ENCODE measurements at places on chromosomes 7 and 10.

GRCh38 chr10:13788711-13789447 lies 202.1 kb downstream of the PRPF18 start:
- DNase-seq: no peak

DNA sequence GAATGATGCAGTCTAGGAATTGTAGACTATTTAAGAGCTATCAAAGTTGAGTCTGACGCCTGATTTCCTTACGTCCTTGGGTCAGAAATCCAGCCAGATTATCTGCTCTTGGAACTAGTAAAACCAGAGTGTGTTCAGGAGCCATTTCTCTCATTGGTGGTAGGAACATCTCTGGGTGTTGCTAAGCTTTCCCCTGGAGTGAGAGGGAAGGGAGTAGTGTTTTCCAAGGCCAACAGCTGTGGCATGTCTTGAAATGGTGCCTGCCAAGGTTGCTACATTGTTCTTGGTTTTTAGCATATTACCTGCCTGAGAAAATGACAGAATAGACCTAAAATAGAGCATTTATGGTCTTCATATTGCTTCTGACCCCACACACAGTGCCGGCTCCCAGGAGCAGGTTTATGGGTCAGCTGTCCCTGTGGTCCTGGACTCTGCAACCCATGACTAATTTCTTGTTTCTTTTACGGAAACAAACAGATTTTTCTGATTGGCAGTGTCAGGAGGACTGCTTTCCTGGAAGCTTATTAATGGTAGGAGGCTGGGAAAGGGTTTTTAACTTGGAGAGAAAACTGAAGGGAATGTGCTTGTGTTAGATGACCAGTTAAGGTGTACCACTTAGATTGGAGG lies 17.5 kb downstream of the GBF1 start:
- DNase-seq: no peak

DNA sequence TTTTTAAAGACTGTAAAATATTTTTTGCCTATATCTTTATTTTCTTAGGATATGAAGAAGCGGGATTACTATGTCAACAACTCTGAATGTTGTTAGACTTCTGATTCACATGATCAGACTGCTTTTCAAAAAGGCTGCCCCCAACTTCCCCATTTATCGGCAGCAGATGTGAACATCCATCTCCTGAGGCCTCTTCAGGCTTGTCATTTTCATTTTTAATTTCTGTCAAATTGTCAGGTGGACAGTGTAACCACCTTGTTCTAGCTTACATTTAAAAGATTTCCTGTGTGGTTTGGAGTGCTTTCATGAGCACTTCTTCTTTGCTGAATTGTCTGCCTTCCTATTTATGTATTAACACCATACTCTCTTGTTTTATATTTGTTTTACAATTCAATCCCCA lies 78.8 kb upstream of the GSDME start:
- DNase-seq: peak; percentile 65

DNA sequence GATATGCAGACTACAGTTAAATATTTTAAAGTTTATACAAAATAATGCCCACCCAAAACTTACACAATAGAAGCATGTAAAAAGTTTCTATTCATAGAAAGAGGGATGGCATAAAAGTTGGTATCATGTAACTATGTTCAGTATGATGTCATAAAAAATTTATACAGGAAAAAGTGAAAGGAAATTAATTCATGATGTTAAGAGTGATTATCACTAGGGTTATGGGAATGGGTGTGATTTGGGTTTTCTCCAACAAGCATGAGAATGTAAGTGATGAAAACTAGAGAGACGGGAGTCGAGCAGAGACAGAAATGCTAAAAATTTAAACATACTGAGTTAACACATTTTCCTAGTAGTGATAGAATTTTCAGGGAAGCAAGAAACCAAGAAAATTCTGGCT lies 52.7 kb downstream of the GDI2 start:
- no peak for DNase-seq

- DNase-seq: no peak
Observed at GRCh38 chr7:2829040-2829439, 15.1 kb downstream of the GNA12 start.

GRCh38 chr7:35555934-35556333 lies 139.0 kb downstream of the HERPUD2 start:
- no peak for DNase-seq

GRCh38 chr10:117801691-117802090 lies 245.1 kb downstream of the RAB11FIP2 start:
- no peak for DNase-seq

DNA sequence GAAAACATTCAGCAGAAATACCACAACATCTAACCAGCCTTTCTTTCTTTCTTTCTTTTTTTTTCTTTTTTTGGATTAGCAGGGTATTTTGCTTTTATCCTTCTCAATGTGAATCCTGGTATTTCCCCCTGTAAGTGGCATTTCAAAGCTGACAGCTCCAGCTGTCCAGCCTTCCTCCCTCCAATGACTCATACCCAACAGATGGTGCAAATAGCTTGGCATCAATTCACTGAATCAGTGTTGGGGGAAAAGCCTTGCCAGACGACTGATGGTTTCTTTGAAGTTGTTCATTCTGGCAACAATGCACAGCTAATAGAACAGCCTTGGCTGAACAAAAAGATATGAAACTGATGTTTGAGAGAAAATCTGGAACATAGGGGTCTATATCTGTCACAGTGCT lies 316.8 kb upstream of the STEAP1 start:
- no peak for DNase-seq

GRCh38 chr10:111273235-111273634 lies 196.4 kb downstream of the ADRA2A start:
- no peak for DNase-seq

DNA sequence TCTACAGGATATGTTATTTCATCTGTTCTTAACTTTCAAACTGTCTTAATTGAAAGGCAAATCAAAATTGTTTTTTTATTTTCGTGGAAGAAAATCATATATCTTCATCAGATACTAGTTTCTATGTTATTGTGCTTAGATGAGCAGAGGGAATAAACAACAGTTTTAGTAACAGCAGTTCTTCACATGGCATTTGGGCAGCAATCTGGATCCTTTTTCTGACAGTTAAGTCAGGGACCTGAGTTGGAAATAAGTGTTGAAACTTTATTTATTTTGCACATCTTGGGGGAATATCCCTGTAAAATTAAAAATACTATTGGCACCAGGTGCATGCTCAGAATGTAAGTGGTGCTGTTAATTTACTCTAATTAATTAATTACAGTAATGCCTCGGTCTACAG lies 296.3 kb downstream of the GPAM start:
- no peak for DNase-seq

DNA sequence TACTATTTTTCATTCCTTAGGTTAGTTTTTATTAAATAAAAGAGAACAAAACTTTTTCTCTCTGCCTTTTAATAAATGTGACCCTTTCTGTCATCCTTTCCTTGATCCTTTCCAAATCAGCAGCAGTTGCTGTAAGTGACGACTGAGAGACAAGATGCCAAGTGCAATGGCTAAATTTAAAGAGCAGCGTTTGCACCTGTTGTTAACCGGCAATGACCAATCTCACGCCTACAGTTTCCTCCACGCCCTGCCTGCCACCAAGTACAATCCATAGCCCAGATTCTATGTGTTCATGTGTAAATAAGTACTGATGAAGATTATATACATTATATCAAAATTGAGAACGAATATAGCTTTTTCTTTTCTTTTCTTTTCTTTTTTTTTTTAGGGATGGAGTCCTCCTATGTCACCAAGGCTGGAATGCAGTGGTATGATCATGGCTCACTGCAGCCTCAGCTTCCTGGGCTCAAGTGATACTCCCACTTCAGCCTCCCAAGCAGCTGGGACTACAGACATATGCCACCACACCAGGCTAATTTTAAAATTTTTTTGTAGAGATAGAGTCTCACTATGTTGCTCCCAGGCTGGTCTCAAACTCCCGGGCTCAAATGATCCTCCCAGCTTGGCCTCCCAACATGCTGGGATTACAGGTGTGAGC lies 6.5 kb upstream of the MCU start:
- no peak for DNase-seq

GRCh38 chr10:26555719-26556368 lies 117.7 kb downstream of the APBB1IP start:
- no peak for DNase-seq

- no peak for DNase-seq
Observed at GRCh38 chr10:47346581-47347302, 1.4 kb upstream of the RBP3 start.

DNA sequence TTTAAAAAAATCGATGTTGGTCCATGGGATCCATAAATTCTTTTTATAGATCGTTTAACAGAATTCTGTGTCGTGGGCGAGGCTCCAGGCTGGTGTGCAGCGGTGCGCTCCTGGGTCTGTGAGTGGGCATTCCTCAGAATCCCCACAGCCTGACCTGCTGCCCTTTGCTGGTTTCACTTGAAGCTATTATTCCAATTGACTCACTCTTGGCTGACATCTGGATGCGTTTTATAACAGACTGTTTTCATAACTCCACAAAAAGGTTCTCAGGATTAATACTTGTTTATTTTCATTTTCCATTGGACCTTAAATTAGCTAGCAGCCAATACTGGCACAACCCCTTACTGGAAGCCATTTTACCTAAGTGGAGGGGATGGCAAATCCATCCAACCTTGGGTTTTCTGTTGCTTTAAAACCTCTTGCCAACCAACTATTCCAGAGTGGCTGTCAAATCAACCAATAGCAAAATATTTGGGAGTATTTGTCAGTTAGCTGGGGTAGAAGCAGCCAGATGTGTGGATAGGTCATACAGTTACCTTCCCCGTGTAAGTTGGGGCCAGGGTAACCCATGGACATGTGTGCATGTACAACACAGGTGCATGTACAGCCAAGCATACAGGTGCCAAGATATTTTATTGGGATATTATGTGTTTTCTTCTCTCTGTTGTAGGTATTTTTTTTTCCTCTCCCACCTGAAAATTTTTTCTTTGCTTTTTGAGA lies 160.7 kb upstream of the ZNF32 start:
- no peak for DNase-seq

GRCh38 chr7:126472825-126473224 lies 779.9 kb downstream of the GRM8 start:
- DNase-seq: no peak

- no peak for DNase-seq
Observed at GRCh38 chr10:33189363-33189762, 145.1 kb downstream of the NRP1 start.

GRCh38 chr7:100019908-100020307 lies 4.5 kb downstream of the ZKSCAN1 start:
- DNase-seq: no peak

GRCh38 chr7:132443761-132444520 lies 132.3 kb downstream of the PLXNA4 start:
- DNase-seq: no peak

GRCh38 chr7:152660021-152660420 lies 15.9 kb downstream of the XRCC2 start:
- DNase-seq: no peak

DNA sequence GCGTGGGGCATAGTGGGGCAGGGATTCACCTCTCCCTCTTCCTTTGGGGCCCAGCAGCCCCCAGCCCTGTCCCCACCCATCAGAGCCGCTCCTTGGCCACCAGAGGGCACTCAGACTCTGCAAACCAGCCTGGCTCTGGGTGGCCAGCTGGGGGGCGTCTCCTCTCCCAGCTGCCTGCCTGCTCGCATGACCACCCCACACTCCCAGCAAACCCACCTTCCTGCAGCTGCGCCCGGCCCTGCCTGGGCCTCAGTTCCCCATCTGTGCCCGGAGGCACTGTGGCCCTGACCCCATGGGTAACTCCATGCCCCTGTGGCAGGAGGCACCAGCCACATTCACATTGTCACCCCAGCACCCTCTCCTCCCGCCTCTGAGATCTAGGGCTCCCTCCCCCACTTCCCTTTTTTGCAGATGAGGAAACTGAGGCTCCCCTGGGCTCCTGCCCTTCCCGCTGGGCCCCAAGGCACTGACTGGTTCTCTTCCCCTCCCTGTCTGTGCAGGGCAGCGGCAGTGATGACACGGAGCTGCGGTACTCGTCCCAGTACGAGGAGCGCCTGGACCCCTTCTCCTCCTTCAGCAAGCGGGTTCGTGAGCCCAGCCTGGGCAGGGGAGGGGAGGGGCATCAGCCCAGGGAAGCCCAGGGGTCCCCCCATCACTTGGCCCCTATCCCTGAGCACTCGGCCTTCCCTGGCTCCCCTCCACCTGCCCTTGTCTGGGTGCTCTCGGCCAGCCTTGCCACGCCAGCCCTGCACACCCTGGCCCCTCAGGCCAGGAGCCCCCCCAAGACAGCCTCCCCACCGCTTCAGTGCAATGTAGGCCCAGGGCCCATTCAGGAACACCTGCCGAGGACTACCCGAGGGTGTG lies 6.9 kb upstream of the SH2B2 start:
- no peak for DNase-seq

DNA sequence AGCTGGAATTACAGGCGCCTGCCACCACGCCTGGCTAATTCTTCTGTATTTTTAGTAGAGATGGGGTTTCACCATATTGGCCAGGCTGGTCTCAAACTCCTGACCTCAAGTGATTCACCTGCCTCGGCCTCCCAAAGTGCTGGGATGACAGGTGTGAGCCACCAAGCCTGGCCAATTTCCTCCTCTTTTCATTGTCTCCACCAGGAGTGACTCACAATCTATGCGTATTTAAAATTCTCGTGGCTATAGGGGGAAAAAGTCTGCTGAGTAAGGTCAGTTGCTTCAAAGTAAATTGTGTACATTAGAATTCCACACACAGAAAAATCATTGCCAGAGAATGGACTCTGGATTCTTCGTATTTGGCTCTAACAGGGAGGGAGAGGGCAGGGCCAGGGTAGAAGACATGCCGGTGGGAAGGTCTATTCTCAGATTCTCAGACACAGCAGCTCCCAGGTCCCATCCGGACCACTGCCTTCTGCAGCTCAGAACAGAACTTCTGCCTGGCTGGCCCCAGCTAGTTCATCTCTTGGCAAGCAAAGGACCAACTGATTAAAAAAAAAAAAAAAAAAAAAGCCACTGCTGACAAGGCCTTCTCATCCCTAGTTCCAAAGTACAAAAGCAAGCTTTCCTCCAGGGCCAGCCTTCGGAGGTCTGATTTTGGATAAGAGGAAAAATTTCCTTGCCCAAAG lies 22.2 kb downstream of the PSPH start:
- no peak for DNase-seq

DNA sequence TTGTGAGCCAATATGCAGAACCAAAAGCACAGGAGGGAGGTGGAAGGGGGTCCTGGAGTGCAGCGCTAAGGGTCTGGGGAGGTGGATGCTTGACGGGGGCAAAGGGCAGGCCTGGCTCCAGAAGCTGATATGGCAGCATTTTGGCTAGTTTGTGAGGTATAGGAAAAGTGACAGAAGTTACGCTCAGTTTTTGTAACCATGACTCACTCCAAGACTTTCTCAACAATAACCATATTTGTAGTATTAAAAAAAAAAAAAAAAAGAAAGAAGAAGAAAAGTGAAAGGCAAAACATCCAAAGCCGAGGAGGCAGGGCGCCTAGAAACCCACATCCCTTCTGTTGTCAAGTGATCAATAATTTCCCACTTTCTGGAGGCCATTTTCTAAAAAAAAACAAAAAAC lies 92.3 kb downstream of the RNF216 start:
- no peak for DNase-seq

- DNase-seq: peak; percentile 4
Observed at GRCh38 chr7:115009139-115009538, 87.2 kb downstream of the MDFIC start.

- DNase-seq: no peak
Observed at GRCh38 chr7:150942001-150942590, 36.0 kb downstream of the KCNH2 start.

Data from GM12864 (cell line).